ENCODE measurements at places on chromosomes 3 and 15.

DNA sequence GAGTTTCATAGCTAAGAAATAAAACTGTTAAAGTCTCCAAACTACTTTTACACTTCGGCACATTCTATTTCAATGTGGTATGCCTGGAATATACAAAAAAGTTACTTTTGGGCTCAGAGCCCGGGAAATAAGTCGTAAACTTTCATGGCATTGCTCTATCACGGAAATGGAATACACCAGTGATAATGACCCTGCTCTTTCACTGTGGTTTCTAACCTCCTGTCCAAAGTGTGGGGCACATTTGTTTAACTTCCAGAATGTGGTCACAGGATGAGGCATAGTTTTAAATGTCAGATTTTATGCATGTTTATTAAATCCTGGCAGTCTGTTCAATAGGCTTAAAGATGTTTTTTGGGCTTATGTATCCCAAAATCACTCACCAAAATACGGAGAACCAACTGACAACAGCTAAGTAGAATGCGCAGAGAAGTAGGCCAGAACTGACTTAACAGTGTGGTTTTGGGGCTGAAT, 5.1 kb downstream of the CXCR6 start:
- no peak for DNase-seq

DNA sequence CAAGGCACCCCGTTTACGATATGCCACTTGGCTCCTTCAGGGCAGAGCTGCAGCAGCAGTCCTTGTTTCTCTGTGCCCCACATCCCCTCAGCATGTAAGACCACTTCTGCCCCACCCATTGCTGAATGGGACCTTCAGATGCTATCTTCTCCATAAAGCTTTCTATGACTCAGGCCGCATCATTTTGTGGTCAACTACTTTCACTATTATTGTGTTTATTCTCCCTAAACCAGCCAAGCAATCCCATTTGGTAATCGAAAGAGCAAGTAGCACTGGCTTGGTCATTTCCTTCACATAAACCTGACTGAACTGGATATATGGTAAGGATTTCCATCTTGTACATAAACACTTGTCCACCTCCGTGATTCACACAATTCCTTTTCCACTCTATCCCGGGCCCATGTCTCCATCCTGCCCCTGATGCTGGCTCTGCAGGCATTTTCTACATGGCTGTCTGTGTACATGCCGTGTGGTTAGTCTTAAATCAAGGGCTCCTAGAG, 25.7 kb downstream of the LIPC start:
- DNase-seq, result no peak

DNA sequence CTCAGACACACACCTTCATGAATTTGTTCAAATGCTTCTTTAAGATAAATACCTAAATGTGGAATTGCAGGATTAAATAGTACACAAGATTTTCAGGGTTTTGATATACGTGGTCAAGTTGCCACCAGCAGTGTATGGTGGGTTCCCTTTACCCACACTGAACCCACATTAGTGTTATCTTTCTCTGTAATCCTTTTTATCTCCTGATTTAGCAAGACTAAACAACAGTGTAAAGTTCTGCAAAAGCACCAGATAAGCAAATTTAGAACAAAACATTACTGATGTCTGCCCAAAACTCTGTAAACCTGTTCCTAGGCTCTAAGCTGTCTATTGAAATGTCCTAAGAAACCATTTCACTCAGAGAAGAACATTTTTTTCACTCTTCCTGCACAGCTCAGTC, 352.9 kb downstream of the FHIT start:
- no peak for DNase-seq

DNA sequence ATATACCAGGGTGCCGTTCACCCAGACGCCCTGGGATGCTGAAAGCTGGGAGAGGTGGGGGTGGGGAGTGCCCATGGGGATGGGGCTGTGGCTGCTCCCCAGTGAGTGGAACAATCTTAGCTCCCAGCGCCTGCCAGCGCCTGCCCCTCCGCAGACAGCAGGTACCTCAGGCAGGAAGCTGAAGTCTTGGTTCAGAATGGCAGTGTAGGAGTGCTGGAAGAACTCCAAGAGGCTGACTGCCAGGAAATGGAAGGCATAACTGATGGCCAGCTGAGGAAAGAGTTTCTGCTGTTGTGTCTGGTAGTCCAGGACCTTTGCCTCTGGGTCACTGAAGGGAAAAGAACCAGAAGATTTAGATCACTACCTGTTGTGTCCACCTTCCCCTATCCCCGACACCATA, 8.4 kb downstream of the ACOX2 start:
- no peak for DNase-seq

GRCh38 chr3:49566312-49566711, 12.0 kb downstream of the BSN start:
- DNase-seq, result no peak

DNA sequence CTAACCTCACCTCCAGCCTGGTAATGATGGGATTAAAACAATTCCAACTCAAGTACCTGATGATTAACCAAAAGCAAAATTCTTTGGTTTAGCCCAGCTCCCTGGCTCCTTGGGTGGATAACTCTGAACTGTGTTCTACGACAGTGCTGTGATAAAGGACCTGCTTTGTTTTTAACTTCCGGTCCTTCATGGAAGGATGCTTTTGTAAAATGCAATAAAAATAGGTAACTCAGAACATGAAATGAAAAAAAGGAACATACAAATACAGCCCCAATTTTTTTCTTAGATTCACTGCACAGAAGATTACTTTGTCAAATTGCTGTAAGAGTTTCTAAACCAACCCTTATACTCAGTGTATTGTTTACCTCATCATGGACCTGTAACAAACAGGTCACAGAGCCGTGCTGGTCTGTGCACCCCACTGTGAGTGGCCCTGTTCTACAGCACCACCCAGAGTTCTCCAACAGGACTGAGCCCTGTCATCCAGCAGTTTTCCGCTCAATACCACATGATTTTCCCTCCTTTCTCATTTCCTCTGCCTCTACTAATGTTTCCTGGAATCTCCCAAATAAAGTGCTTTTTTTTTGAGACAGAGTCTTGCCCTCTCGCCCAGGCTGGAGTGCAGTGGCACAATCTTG, 4.9 kb upstream of the PCYT1A start:
- no peak for DNase-seq

- no peak for DNase-seq
These were observed 29.2 kb downstream of the STT3B start for GRCh38 chr3:31561891-31562290.

GRCh38 chr15:91992945-91993344, 139.4 kb downstream of the SLCO3A1 start:
- no peak for DNase-seq

- DNase-seq, result no peak
These were observed 17.0 kb downstream of the ANKRD63 start for GRCh38 chr15:40265875-40266274.

- no peak for DNase-seq
These were observed 8.8 kb upstream of the FBXO40 start for GRCh38 chr3:121584418-121584817.

GRCh38 chr3:40086890-40087883, 222.3 kb upstream of the EIF1B start:
- no peak for DNase-seq

GRCh38 chr3:89490129-89490528, 382.7 kb downstream of the EPHA3 start:
- DNase-seq, result no peak

GRCh38 chr3:16349986-16350596, 85.1 kb downstream of the OXNAD1 start:
- no peak for DNase-seq

- no peak for DNase-seq
These were observed 58.4 kb downstream of the CAPN7 start for GRCh38 chr3:15264486-15264885.

DNA sequence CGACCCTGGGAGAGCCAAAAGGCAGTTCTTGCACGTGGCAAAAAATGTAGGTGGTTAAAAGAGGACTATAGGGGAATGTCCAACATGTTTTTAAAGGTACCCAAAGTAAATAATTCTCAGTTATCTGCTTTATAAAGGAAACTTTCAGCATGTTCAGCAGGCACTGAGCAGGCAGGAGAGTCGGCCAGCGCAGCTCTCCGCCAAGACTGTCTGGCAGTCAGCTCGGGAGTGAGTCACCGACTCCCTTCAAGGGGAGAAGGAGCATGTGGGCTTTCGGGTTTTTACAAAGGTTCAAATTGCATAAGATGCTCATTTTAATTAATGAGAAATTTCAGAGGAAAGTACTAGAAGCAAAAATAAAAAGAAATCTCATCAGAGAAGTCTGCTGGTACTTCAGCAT, 7.0 kb downstream of the GABRA5 start:
- no peak for DNase-seq

DNA sequence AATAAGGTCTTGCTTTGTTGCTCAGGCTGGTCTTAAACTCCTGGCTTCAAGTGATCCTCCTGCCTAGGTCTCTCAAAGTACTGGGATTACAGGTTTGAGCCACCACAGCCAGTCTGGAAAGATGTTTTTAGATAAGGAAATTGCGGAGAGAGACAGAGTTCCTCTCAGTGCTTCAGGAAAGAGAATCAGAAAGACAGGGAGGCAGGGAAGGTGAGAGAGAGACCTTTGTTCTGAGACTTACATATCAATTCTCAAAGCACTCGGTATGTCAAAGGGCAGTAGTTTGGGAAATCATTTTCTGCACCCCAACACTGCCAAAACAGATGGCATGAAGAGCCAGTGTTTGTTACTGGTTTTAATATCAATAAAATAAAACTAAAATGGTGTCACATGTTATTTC, 13.1 kb upstream of the GCNT3 start:
- DNase-seq, result no peak

DNA sequence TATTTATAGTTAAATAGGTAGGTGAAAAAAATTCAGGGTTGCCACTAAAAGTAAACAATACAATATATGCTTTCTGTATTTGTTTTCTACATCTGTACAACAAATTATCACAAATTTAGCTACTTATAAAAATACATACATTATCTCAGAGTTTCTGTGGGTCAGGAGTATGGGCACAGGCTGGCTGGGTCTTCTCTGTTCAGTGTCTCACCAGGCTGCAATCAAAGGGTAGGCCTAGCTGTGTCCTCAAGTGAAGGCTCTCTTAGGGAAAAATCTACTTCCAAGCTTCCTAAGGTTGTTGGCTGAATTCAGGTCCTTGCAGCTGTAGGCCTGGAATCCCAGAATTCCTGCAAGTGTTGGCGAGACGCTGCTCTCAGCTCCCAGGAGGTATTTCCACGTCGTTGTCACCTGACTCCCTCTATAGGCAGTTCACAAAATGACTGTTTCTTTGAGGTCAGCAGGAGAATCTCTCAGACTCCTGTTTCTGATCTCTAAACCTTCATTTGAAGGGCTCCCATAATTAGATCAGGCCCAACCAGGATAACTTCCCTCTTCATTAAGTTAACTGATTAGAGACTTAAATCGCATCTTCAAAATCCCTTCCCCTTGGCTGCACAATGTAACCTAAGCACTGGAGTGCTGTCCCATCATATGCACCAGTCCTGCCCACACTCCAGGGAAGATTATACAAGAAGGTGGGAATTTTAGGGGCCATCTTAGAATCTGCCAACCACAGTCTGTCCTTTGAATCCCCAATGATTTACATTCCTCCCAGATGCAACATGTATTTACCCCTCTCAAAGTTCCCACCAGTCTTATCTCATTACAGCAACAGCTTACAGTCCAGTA, 296.6 kb downstream of the SUCLG2 start:
- no peak for DNase-seq

DNA sequence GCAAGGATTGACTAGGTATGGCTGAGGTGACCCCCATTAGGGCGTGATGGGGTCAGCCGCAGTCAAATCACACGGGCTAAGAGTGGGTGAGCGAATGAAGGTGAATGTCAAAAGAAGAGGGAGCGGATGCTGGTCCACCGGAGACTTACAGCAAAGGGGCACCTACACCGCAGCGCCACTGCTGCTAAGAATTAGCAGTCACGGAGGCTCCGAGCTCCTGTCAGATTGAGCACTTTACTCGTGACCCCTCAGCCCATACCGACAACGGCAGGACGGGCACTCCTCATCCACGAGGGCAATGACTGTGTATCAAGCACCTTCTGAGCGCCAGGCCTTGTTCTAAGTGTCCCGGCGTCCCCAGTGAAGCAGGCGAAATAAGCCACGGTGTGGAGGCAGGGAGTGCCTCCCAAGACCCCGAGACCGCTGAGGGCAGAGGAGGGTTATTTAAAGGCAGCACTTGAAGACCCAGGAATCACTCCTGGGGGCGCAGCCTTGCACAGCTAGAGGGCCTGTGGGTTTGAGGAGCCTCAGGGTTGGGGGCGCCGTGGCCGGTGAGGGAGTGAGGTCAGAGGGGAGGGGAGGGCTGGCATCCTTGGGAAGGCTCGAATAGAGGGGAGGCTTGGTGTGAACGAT, 61.6 kb upstream of the GATA2 start:
- DNase-seq, result no peak

DNA sequence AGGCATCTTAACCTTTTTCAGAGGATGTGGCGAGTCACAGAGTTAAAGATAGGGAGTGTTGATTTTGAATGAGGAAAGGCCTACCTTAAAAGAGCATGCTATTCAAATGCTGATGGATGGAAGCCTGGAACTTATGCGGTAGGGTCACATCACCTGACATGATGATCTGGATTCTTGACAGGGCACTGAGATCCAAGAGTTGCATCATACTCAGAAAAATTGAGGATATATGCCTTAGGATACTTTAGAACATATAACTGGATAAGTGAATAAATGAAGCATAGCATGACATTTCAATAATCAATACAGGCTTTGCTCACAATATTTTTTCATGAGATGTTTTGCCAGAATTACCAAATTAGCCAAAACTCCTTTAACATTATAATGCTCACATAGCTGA, 20.1 kb upstream of the SECISBP2L start:
- DNase-seq, result no peak

GRCh38 chr3:31002730-31003129, 108.3 kb upstream of the GADL1 start:
- no peak for DNase-seq

DNA sequence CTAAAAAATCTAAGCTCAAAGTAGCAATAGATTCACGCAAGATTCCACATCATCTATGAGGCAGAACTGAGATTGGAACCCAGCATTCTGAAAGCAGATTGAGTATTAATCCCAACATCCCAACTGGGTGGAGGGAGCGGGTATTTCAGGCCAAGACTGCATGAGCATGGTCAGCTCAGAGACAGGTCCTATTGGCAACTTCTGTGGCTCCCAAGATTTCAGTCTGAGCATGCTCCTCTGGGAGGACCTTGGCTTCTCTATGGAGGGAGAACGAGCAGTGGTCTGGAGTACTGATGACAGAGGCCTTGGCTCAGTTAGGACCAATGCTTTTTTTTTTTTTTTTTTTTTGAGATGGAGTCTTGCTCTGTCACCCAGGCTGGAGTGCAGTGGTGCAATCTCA, 4.0 kb upstream of the ITGA11 start:
- DNase-seq, result no peak

GRCh38 chr3:49927798-49928197, 1.8 kb downstream of the MON1A start:
- DNase-seq, result no peak

- DNase-seq, result no peak
These were observed 752.2 kb upstream of the CFAP20DC start for GRCh38 chr3:59802045-59802444.

- peak; percentile 83 for DNase-seq
These were observed 698 bp downstream of the IL1RAP start for GRCh38 chr3:190514413-190515153.

GRCh38 chr3:175274474-175275218, 415.5 kb downstream of the NAALADL2 start:
- no peak for DNase-seq

Measured in cardiac septum (tissue), 1 donor.